ENCODE measurements at places on chromosomes 5 and 9. TPM values are rescaled to one million over a fixed set of nuclear protein-coding genes. Genes with fewer than 3 reads are reported as not detected.

DNA sequence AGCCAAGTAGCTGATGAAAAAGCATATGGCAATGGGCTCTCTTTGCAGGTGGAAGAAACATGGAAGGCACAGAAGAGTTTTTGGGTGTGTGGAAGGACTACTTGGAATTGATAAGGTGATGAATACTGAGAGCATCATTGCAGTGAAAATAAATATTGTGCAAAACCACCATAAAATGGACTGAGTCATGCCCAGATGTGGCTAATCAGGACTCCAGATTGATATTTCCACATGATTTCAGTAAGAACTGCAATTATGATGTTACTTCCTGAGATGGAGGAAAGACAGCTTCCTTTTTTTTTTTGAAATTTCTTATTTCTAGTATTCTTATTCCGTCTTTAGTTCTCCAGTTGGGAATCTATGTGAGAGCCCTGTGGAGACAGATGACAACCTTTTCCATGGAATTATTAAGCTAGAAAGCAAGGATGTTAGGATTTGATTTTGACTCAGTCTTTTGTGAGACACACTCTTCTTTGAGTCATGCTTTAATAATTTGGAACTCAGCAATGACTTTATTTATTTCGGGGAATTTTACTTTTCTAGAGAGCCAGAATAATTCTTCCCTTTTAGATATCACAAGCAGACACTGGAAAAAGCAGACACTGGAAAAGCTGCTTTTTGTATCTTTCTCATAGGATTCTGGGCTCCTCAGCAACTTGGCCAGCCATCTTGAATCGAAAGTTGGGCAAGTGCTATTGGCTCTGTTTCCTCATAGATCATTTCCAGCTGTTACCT, 94.2 kb upstream of the VCAN start:
- DNase-seq = no peak

Gene TOR1B
- 17.9 TPM for total RNA-seq

DNA sequence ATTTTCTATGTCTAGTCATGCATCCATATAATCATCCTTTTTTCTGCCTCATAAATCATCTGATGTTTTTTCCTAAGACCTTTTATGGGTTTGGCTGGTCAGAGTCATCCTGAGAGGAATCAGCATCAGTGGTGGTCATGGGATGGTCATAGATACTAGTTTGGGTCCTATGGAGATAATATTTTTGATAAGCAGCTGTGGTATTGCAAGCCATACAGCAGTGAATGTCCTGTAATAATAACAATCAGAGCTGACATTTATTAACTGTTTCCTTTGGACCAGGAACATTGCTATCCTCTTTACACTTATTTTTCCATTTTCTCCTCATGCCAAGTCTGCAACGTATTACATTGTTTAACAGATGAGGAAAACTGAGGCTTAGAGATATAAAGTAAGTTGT, 83.1 kb downstream of the TEX10 start:
- no peak for DNase-seq

Gene DMRT3
- not detected for total RNA-seq

GRCh38 chr5:126780165-126780827, 3.4 kb downstream of the LMNB1 start:
- DNase-seq = peak; percentile 74
